ENCODE measurements at places on chromosomes 6 and 20. TPM values are rescaled to one million over a fixed set of nuclear protein-coding genes. Genes with fewer than 3 reads are reported as not detected.

GRCh38 chr6:16676978-16677377 lies 84.3 kb downstream of the ATXN1 start:
- no peaks in the 10 kb centered on the region for H3K27me3 ChIP-seq
- no peak overlapping the region for H3K27ac ChIP-seq
- no peak overlapping the region for H3K4me3 ChIP-seq
- peaks cover 19% of the 10 kb centered on the region for H3K4me1 ChIP-seq

- no peaks in the 10 kb centered on the region for H3K36me3 ChIP-seq
- no peaks in the 10 kb centered on the region for H3K27me3 ChIP-seq
- DNase-seq: no peak
- peaks cover 66% of the 10 kb centered on the region for H3K4me1 ChIP-seq
- H3K27ac ChIP-seq: peak overlapping the region; percentile 91
- no peak overlapping the region for H3K4me3 ChIP-seq
Measured at GRCh38 chr6:41942067-41942851, 651 bp upstream of the CCND3 start.

GRCh38 chr20:49646126-49646525 lies 67.6 kb downstream of the B4GALT5 start:
- no peak for DNase-seq
- no peaks in the 10 kb centered on the region for H3K27me3 ChIP-seq
- H3K4me3 ChIP-seq: no peak overlapping the region
- no peak overlapping the region for H3K27ac ChIP-seq
- peaks cover 14% of the 10 kb centered on the region for H3K4me1 ChIP-seq

GRCh38 chr6:149190224-149190831 lies 127.2 kb upstream of the TAB2 start:
- no peaks in the 10 kb centered on the region for H3K4me1 ChIP-seq
- no peaks in the 10 kb centered on the region for H3K36me3 ChIP-seq

- no peak overlapping the region for H3K4me3 ChIP-seq
- no peaks in the 10 kb centered on the region for H3K4me1 ChIP-seq
- no peak overlapping the region for H3K27ac ChIP-seq
Measured at GRCh38 chr20:60294632-60295031, 336.4 kb downstream of the CDH26 start.

GRCh38 chr6:14165091-14165490 lies 47.5 kb downstream of the CD83 start:
- H3K27ac ChIP-seq: no peak overlapping the region
- no peak overlapping the region for H3K4me3 ChIP-seq

DNA sequence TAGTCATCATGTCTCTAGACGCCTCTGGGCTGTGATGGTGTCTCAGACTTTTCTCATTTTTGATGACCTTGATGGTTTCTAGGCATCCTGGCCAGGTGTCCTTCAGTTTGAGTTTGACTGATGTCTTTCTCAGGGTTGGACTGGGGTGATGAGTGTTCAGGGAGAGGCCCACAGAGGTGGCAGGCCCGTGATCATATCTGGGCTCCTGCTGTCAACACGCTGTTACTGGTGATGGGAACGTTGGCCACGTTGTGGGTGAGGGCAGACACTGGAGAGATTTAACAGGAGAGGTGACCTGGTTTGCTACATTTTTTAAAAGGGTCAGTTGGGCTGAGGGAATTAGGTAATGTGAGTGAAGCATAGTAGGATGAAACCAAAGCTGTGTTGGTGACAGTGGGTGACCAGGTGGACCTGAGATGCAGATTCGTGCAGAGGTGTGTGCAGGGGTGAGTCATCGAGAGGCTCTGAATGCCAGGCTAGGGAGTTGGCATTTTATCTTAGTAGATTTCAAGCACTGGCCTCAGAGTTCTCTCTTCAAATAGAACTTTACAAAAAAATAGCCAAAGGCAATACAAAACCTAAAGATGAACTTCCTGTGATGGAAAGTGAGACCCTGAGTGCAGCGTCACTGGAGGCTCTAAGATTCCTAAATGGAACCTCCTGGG lies 174.1 kb downstream of the CDH26 start:
- H3K36me3 ChIP-seq: no peaks in the 10 kb centered on the region
- H3K4me3 ChIP-seq: no peak overlapping the region
- H3K4me1 ChIP-seq: peaks cover 13% of the 10 kb centered on the region
- H3K27me3 ChIP-seq: no peaks in the 10 kb centered on the region
- H3K27ac ChIP-seq: no peak overlapping the region

DNA sequence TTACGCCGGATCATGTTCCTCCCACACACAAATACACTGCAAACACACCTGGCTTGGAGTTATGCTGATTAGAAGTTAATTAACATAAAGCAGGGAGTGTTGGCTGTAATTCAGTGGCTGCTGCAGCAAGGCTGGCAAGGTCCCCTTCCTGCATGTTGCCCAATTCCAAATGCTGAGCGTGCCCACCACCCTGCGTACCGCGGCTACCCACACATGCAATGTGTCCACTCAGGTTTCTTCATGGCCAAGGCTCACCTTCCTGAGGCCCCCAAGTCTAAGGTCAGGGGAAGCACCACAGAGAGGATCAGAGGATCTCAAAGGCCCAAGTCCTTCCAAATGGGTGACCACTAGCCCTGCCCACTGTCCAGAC lies 11.6 kb upstream of the PRND start:
- no peak overlapping the region for H3K4me3 ChIP-seq
- DNase-seq: no peak
- no peak overlapping the region for H3K27ac ChIP-seq
- H3K4me1 ChIP-seq: no peaks in the 10 kb centered on the region
- H3K27me3 ChIP-seq: no peaks in the 10 kb centered on the region

GRCh38 chr20:41452226-41452625 lies 85.6 kb upstream of the EMILIN3 start:
- peaks cover 62% of the 10 kb centered on the region for H3K36me3 ChIP-seq
- no peak overlapping the region for H3K27ac ChIP-seq
- no peaks in the 10 kb centered on the region for H3K4me1 ChIP-seq
- H3K4me3 ChIP-seq: no peak overlapping the region

DNA sequence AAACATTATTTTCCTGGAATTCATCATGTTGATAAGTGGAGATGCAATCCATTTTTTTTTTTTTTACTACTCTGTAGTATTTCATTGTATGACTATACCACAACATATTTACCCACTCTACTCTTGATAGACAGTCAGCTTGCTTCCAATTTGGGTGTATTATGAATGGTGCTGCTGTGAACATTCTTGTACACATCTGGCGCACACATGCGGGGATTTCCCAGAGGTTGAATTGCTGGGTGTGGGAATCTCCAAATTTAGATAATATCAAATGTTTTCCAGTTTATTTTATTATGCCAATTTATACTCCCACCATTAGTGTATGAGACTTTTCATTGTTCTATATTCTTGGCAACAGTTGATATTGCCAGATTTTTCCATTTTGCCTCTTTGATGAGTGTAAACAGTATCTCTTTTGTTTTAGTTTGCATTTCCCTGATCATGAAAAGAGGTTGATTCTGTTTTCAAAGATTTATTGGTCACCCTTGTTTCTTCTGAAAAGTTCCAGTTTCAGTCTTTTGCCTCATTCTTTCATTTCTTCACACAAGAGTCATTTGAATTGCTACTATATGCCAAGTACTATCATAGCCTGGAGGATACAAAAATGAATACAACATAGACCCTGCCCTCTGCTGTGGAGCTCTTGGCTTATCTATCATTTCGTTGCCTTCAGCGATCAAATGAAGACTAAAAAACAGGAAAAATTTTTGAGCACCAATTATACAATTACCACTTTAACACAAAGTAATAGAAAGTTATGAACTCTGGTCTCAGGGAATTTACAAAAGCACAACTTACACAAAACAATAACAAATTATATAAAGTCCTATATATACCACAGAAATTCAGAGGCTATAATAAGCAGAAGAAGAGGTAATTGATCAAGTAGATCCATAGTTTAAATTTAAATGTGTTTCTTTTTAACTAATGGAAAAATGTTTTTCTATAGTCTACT lies 17.1 kb upstream of the NCOA7 start:
- no peaks in the 10 kb centered on the region for H3K4me1 ChIP-seq
- no peaks in the 10 kb centered on the region for H3K36me3 ChIP-seq
- no peak for DNase-seq
- H3K27ac ChIP-seq: no peak overlapping the region

DNA sequence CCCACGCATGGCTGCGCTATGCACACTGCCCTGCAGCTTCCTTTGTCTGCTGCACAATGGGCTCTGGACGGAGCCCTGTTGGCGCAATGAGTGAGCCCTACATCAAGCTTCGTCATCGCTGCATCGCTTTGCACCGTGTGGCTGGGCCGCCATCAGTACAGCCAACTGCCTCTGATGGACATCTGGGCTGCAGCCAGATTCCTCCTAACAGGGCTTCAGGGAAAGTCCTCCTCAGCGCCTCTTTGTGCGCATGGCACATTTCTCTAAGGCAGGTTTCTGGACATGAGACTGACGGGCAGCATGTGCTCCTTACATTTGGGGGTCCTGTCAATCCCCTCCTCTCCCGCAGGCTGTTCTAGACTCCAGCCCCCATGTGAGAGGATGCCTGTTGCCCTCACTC lies 29.7 kb upstream of the ANGPT4 start:
- H3K27me3 ChIP-seq: no peaks in the 10 kb centered on the region
- no peak for DNase-seq
- H3K27ac ChIP-seq: no peak overlapping the region
- no peaks in the 10 kb centered on the region for H3K36me3 ChIP-seq

DNA sequence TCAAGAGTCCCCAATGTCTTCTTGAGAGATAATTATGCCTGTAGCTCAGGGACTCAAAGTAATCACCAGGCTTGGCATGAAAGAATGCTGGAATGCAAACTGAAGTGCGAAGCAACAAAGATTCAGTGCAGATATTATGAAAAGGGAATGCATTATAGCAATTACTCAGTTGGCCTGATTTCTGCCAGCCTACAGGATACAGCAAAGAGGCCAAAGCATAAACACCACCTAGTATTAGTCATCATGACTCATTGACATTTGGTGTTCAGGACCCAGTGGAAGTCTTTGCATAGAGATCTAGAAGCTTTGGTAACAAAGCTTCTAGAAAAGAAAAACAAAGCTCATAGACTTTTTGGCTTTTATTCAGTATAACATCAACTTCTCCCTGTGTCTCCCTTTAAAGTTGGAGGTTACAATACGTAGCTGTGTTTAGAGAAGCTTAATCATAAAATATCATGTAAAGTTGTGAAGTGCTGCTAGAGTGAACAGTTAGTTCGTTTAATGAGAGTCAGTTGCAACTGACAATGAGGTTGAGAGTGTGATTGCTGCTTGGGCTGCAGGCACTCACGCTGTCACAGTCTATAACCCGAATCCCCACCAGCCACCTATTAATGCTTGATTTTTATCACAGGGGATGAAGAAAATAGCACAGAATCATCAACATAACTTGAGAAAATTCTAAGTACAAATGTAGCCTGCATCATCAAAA lies 932.7 kb downstream of the TFAP2A start:
- H3K4me3 ChIP-seq: no peak overlapping the region
- no peak overlapping the region for H3K27ac ChIP-seq
- no peaks in the 10 kb centered on the region for H3K4me1 ChIP-seq
- H3K36me3 ChIP-seq: no peaks in the 10 kb centered on the region
- no peak for DNase-seq

GRCh38 chr6:122736616-122737015 lies 42.9 kb upstream of the FABP7 start:
- no peak overlapping the region for H3K27ac ChIP-seq
- no peak for DNase-seq
- no peak overlapping the region for H3K4me3 ChIP-seq
- H3K27me3 ChIP-seq: no peaks in the 10 kb centered on the region

GRCh38 chr20:46641424-46641823 lies 9.8 kb downstream of the SLC13A3 start:
- H3K4me3 ChIP-seq: no peak overlapping the region
- H3K36me3 ChIP-seq: no peaks in the 10 kb centered on the region
- H3K4me1 ChIP-seq: no peaks in the 10 kb centered on the region
- H3K27ac ChIP-seq: no peak overlapping the region

- H3K36me3 ChIP-seq: no peaks in the 10 kb centered on the region
- H3K4me1 ChIP-seq: no peaks in the 10 kb centered on the region
- H3K27me3 ChIP-seq: no peaks in the 10 kb centered on the region
- no peak for DNase-seq
- H3K27ac ChIP-seq: no peak overlapping the region
Measured at GRCh38 chr6:70790483-70791224, 123.0 kb downstream of the SMAP1 start.

GRCh38 chr20:58023781-58024180 lies 204.7 kb downstream of the ANKRD60 start:
- no peaks in the 10 kb centered on the region for H3K4me1 ChIP-seq
- DNase-seq: no peak
- no peaks in the 10 kb centered on the region for H3K36me3 ChIP-seq

GRCh38 chr6:138430361-138431145 lies 26.5 kb downstream of the HEBP2 start:
- peaks cover 17% of the 10 kb centered on the region for H3K4me1 ChIP-seq
- DNase-seq: peak; percentile 54
- no peak overlapping the region for H3K27ac ChIP-seq
- H3K36me3 ChIP-seq: peaks cover 9% of the 10 kb centered on the region
- H3K4me3 ChIP-seq: no peak overlapping the region

GRCh38 chr20:21126581-21126870 lies 644 bp downstream of the KIZ start:
- H3K36me3 ChIP-seq: no peaks in the 10 kb centered on the region
- no peaks in the 10 kb centered on the region for H3K27me3 ChIP-seq
- no peak overlapping the region for H3K27ac ChIP-seq
- no peak for DNase-seq
- H3K4me3 ChIP-seq: peak overlapping the region; percentile 92

GRCh38 chr6:90294008-90294511 lies 2.6 kb downstream of the BACH2 start:
- H3K27me3 ChIP-seq: peaks cover 16% of the 10 kb centered on the region
- no peak overlapping the region for H3K27ac ChIP-seq
- H3K4me3 ChIP-seq: no peak overlapping the region
- no peaks in the 10 kb centered on the region for H3K36me3 ChIP-seq
- peaks cover 18% of the 10 kb centered on the region for H3K4me1 ChIP-seq

DNA sequence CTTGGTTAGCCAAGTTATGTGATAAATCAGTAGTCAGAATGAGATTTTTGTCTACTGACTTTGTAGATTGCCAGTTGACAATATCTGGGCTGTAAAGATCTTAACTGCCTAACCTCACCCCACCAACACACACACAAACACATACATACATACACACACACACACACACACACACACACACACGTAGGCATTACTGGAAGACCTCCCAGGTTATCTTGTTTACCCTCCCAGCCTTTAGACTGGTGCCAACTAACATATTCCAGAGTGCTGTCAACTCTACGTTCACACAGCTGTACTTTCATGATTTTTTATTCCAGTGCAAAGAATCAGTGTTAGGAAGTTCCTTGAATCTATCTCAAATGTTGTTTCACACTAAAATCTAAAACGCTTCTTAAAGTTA lies 38.9 kb downstream of the BMP5 start:
- no peak for DNase-seq
- H3K27ac ChIP-seq: no peak overlapping the region
- H3K4me3 ChIP-seq: no peak overlapping the region
- H3K4me1 ChIP-seq: no peaks in the 10 kb centered on the region
- no peaks in the 10 kb centered on the region for H3K36me3 ChIP-seq
- H3K27me3 ChIP-seq: no peaks in the 10 kb centered on the region

The PAX1 gene
- not detected for total RNA-seq

The SIGLEC1 gene
- 16.3 TPM for total RNA-seq

The C20orf141 gene
- total RNA-seq: not detected

The OR2J3 gene
- total RNA-seq: not detected

The WFDC12 gene
- total RNA-seq: 3.4 TPM

The NCOA3 gene
- 27.9 TPM for total RNA-seq

Measured in upper lobe of left lung (tissue), 6 donors.